ENCODE measurements at places on chromosomes 6 and 20.

DNA sequence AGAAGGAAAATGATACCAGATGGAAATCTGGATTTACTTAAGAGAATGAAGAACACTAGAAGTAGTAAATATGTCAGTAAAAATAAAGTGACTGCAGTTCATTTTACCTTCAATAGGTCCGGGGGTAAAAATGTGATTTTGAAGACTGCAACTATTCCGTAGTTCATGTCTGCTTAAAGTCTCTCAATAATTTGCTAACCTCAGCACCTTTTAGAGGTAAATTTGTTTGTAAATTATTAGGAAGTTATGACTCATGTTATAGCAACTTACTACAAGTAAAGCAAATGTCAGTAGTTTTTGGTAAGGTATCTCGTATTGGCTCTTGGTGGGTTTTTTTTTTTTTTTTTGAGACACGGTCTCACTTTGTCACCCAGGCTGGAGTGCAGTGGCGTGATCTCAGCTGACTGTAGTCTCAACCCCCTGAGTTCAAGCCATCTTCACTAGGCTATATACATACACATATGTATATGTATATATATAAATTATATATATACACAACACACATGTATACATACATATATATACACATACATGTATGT is 32.1 kb downstream of the BICRAL start:
- H3K4me3 ChIP-seq, result no peak overlapping the region
- H3K27ac ChIP-seq, result no peak overlapping the region
- peaks cover 8% of the 10 kb centered on the region for H3K36me3 ChIP-seq
- DNase-seq, result no peak

DNA sequence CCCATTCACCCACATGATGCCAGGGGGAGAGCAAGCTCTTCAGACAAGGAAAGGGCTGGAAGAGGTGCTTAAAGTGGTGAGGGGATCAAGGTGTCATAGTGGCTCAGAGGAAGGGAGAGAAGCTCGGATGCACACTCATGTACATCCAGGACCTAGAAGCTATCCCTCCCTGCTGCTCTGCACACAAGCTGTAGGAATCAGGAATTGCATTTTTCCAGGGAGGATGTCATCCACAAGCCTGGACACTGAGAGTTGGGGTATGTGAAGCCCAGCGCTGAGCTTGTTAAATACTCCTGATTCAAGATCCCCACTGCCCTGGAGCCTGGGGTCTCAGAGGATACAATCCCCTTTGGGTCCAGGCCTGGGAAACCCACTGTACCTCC is 85.8 kb upstream of the CCDC167 start:
- no peaks in the 10 kb centered on the region for H3K4me1 ChIP-seq
- H3K27me3 ChIP-seq, result no peaks in the 10 kb centered on the region
- no peak overlapping the region for H3K27ac ChIP-seq
- DNase-seq, result no peak
- no peaks in the 10 kb centered on the region for H3K36me3 ChIP-seq
- no peak overlapping the region for H3K4me3 ChIP-seq

- no peak overlapping the region for H3K27ac ChIP-seq
- H3K36me3 ChIP-seq, result no peaks in the 10 kb centered on the region
- DNase-seq, result no peak
- no peak overlapping the region for H3K4me3 ChIP-seq
- H3K27me3 ChIP-seq, result peaks cover 27% of the 10 kb centered on the region
Measured at GRCh38 chr6:46062312-46062711, 46.7 kb upstream of the CLIC5 start.

GRCh38 chr6:109922851-109923250 is 55.3 kb upstream of the GPR6 start:
- no peak overlapping the region for H3K27ac ChIP-seq
- DNase-seq, result no peak
- no peaks in the 10 kb centered on the region for H3K4me1 ChIP-seq

DNA sequence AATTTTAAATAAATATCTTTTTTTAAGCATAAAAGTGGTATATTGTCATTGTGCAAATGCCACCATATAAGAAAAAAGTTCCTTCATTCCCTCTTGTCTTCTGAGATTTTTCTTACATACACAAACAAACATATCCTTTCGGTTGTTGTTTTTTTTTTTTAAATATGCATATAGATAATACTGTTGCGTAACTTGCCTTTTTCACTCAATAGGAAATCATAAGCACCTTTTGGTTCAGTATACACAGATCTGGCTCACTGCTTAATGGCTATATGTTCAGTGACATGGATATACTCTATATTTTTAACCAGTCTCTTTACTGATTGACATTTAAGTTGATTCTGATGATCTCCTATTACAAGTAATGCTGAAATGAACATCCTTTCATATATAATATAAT is 40.1 kb downstream of the AKAP12 start:
- no peak for DNase-seq
- no peaks in the 10 kb centered on the region for H3K36me3 ChIP-seq
- no peak overlapping the region for H3K27ac ChIP-seq
- H3K27me3 ChIP-seq, result peaks cover 36% of the 10 kb centered on the region
- no peak overlapping the region for H3K4me3 ChIP-seq

DNA sequence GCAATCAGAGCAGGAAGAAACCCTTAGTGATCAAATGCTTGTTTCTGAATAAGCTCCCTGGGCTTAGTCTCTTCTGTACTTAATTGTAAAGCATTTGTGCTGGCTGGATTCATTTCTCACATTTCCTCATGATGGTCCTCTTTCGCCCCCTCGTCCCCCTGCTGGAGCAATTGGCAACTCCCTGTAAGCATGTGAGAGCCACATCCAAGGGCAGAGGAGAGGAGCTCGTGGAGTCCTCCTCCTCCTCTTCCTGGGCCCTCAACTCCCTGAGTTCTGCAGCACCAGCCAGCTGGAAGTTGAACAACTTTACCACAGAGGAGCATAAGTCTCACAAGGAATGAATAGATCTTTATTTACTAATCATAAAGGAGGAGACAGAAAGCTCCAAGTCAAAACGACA is 12.6 kb downstream of the ANKEF1 start:
- no peaks in the 10 kb centered on the region for H3K27me3 ChIP-seq
- H3K4me3 ChIP-seq, result no peak overlapping the region
- no peak overlapping the region for H3K27ac ChIP-seq
- DNase-seq, result no peak

DNA sequence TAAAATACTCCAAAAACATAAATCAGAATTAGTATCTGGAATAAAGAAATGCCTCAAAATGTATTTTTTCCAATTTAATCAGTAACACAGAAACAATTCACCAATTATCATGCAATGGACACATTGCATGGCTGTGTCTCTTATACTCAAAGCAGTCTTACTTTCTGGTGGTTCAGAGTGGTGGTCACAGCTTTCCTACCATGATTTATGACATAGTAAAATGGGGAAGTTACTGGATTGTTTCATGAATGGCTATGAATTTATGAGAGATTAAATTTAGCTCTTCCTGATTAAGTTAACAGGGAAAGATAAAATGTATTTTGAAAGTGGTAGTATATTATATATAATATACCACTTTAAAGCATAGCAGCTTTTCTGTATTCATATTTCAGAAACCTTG is 331.5 kb upstream of the MAP3K7 start:
- H3K36me3 ChIP-seq, result no peaks in the 10 kb centered on the region
- H3K4me3 ChIP-seq, result no peak overlapping the region
- no peak overlapping the region for H3K27ac ChIP-seq
- DNase-seq, result no peak

DNA sequence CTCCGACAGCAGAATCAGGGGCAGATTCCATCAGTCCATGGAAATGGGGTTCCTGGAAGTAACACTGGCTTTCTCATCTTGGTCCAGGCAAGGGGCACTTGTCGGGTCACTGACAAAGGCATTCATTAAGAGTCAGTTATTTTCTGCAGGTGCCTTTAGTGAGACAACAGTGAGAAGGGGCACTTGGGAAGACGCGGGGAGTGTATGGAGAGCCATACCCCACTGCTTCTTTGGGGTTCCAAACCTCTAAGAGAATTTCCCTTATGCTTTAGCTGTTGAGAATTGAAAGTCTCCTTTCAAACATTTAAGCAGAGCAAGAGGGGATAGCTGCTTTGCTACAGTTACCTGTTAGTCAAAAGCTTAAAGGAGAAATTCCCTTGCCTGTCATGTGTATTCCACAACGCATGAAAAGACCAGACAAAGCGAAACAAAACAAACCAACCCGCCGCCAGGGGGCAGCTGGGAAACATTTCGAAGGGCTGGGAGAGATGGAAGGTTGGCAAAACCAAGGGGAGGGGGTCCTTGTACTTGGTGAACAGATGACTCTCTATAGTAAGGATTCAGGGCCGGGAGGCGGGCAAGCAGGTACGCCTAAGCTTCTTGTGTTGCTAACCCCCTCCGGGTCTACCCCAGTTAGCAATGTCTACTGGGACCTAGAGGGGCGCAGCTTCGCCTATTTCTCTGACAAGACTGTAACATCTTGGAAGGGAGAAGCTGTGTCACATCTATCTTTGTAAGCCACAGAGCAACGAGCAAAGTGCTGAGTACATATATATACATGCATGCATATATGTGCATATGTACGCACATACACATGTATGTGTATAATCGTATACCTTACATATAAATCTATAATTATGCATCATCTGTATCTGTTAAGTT is 474.9 kb upstream of the AGPAT4 start:
- H3K4me1 ChIP-seq, result peaks cover 3% of the 10 kb centered on the region
- H3K27me3 ChIP-seq, result no peaks in the 10 kb centered on the region
- H3K36me3 ChIP-seq, result no peaks in the 10 kb centered on the region
- no peak overlapping the region for H3K4me3 ChIP-seq

- H3K4me1 ChIP-seq, result peaks cover 13% of the 10 kb centered on the region
- DNase-seq, result no peak
- H3K4me3 ChIP-seq, result peak overlapping the region; percentile 2
- H3K36me3 ChIP-seq, result no peaks in the 10 kb centered on the region
Measured at GRCh38 chr6:97049253-97050011, 124.9 kb downstream of the KLHL32 start.

GRCh38 chr6:40391851-40392517 is 195.2 kb downstream of the LRFN2 start:
- H3K4me3 ChIP-seq, result no peak overlapping the region
- H3K36me3 ChIP-seq, result peaks cover 6% of the 10 kb centered on the region

DNA sequence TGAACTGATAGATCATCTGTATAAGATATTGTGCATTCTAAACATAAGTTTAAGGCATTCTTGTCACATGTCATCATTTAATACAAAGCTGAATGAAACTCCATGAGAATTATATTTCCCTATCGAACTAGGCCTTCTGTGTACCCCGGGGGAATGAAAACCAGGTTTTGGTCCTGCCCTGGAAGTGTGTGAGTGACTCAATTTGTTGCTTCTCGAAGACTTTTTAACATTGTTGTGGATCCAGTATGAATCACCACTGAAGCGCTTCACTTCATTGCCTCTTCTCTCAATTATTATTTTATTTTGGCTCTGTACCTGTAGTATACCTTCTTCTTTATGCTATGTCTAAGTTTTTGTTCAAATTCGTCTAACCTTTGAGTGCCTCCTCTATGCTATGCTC is 150.8 kb downstream of the GRIK2 start:
- H3K27me3 ChIP-seq, result no peaks in the 10 kb centered on the region

DNA sequence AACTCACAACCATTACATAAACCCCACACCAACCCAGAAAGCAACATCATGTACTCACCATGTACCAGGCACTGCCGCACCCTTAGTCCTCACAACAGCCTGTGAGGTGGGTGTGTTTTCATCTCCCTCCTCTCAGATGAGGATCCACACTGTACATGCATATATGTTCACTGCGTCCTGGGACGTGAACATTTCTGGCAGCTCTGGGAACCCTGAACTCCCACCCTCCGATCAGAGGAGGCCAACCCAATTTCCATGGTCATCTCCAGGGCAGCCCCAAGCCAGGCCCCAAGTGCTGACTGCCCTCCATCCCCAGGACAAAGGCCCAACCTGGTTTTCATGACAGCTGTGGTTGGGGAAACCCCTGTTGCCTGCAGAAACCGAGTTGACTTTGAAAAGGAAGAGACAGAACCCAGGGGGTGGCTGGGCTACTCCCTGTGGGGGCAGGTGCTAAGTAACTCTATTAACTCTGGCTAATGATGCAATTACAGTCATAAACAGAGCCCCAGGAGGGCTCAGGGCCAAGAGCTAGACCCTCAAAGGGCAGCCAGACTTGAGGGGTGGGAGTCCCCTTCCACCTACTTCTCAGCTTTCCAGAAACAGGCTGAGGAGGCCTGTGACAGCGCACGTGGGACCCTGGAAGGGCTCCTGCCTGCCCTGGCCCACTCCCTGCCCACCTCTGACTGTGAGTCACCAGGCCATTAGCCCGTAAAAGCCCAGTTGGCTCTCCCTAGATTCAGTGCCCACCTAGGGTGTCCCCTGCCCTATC is 2.6 kb downstream of the TFEB start:
- H3K36me3 ChIP-seq, result no peaks in the 10 kb centered on the region
- peak overlapping the region; percentile 79 for H3K4me3 ChIP-seq
- H3K27ac ChIP-seq, result peak overlapping the region; percentile 60
- H3K27me3 ChIP-seq, result no peaks in the 10 kb centered on the region
- peaks cover 37% of the 10 kb centered on the region for H3K4me1 ChIP-seq

- no peak overlapping the region for H3K4me3 ChIP-seq
- H3K27ac ChIP-seq, result no peak overlapping the region
- DNase-seq, result no peak
- H3K4me1 ChIP-seq, result no peaks in the 10 kb centered on the region
- H3K36me3 ChIP-seq, result no peaks in the 10 kb centered on the region
- H3K27me3 ChIP-seq, result peaks cover 2% of the 10 kb centered on the region
Measured at GRCh38 chr20:54347166-54347833, 128.1 kb upstream of the DOK5 start.

- no peaks in the 10 kb centered on the region for H3K36me3 ChIP-seq
- H3K4me3 ChIP-seq, result no peak overlapping the region
- H3K27me3 ChIP-seq, result peaks cover 9% of the 10 kb centered on the region
- peak overlapping the region; percentile 19 for H3K27ac ChIP-seq
Measured at GRCh38 chr6:35449287-35449881, 2.8 kb upstream of the FANCE start.

GRCh38 chr6:87396595-87397392 is 11.0 kb upstream of the CFAP206 start:
- peaks cover 3% of the 10 kb centered on the region for H3K27me3 ChIP-seq
- no peak overlapping the region for H3K4me3 ChIP-seq
- peaks cover 4% of the 10 kb centered on the region for H3K4me1 ChIP-seq
- H3K36me3 ChIP-seq, result no peaks in the 10 kb centered on the region
- no peak overlapping the region for H3K27ac ChIP-seq

- H3K27me3 ChIP-seq, result no peaks in the 10 kb centered on the region
- H3K4me3 ChIP-seq, result peak overlapping the region; percentile 86
- H3K4me1 ChIP-seq, result peaks cover 40% of the 10 kb centered on the region
- H3K36me3 ChIP-seq, result peaks cover 2% of the 10 kb centered on the region
Measured at GRCh38 chr20:41617059-41617901, 897 bp downstream of the CHD6 start.

- peak overlapping the region; percentile 59 for H3K4me3 ChIP-seq
- DNase-seq, result peak; percentile 36
- H3K36me3 ChIP-seq, result peaks cover 23% of the 10 kb centered on the region
- H3K27me3 ChIP-seq, result peaks cover 26% of the 10 kb centered on the region
- H3K27ac ChIP-seq, result peak overlapping the region; percentile 50
Measured at GRCh38 chr6:28880894-28881780, 42.6 kb downstream of the TRIM27 start.
